ENCODE measurements at places on chromosomes 3 and 15.

GRCh38 chr3:139574026-139574947 lies 34.7 kb upstream of the RBP1 start:
- DNase-seq = no peak

DNA sequence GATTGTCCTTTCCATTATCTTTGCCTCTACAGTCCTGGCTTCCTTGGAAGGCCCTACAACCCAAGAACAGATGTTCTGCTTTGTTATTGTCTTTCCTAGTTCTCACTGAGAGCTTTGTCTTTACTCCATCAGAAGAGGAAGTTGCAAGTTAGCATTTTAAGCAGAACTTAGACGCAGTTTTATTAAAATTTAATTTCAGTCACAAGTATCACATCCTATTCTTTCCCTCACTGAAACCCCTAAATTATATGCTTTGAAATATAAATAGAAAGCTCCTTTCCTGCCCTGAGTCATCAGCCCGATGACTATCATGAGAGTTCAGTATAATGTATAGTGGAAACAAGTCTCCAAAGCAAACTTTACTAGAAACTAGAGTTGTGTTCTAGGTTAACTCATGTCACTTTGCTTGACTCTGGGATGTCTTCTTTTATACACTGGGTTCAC lies 291.2 kb upstream of the RBMS3 start:
- DNase-seq = no peak

GRCh38 chr3:118963711-118964110 lies 70.9 kb downstream of the IGSF11 start:
- DNase-seq = no peak

GRCh38 chr3:142086581-142087090 lies 62.7 kb downstream of the TFDP2 start:
- DNase-seq = no peak

DNA sequence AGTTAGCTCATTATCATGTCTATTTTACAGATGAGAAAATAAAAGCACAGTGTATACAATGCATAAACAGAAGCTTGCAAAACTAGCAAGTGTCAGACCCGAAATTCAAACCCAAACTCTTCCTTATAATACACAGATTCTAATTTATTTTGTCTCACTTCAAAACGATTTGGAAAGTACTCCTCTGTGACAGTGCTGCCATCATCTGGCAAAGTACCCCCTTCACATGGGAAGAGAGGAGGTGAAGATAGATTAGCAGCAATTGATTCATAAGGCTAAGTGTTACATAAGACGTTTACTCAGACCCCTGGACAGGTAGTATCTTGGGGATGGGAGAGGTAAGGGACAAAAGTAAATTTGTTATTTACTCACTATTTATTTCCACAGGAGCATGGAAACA lies 744.0 kb upstream of the SGO1 start:
- no peak for DNase-seq

DNA sequence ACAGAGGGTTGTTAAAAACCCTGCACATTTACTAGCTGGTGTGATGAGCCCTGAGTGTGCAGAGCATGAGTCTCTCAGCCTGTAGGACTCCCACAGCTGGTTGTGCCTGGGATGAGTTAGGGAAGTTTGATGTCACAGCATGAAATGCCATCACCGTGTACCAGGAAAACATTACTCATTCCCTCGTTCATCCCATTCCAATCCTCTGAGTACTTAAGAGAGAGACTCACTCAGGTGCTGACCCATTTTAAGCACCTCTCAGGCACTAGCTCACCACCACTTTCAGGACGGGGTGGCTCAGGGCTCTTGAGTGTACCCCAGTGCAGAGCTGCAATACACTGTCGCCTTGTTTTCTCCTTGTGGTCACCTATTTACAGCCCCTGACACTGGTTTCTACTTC lies 18.7 kb downstream of the MGLL start:
- no peak for DNase-seq

DNA sequence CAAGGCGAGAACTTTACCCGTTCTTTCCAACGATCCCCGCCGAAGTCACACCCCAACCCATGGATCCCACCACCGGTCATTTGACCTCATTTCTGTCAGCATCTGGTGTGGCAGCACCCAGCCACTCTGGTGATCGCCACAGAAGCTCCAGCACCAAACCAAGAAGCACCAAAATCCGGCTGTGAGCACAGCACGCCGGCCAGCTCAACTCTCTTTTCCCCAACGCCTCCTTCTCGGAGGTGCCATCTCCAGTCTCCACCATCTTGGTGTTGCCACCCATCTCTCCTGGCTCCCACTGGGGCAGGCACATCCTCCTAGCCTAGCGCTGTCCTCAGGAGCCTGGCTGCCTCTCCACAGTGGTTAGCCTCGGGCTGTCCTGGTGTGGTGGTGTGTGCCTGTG lies 6.5 kb downstream of the MUC4 start:
- DNase-seq = no peak

GRCh38 chr3:146077181-146077580 lies 83.8 kb downstream of the PLOD2 start:
- DNase-seq = no peak

GRCh38 chr3:190058521-190059241 lies 62.0 kb downstream of the P3H2 start:
- DNase-seq = no peak
